Right ventricle myocardium superior (tissue), 1 donor: ENCODE measurements at places on chromosomes 5 and 9. TPM values are rescaled to one million over a fixed set of nuclear protein-coding genes. Genes with fewer than 3 reads are reported as not detected.

TRIM41 gene
- 20.7 TPM for total RNA-seq

SLC25A2 gene
- 0.16 TPM for total RNA-seq

EDIL3 gene
- 1.7 TPM for total RNA-seq

GKAP1 gene
- total RNA-seq: 25.2 TPM

EIF4E1B gene
- not detected for total RNA-seq

NDUFB6 gene
- total RNA-seq: 193 TPM

BTNL9 gene
- total RNA-seq: 38.9 TPM

PTPA gene
- total RNA-seq: 179 TPM

MAMDC4 gene
- total RNA-seq: 13.2 TPM

DMRT3 gene
- total RNA-seq: not detected

TMEM38B gene
- total RNA-seq: 69.5 TPM
